Kasumi-1 (cell line): ENCODE measurements at places on chromosomes 1 and 21.

GRCh38 chr21:34673006-34673405 is 4.2 kb downstream of the CLIC6 start:
- DNase-seq, result no peak

DNA sequence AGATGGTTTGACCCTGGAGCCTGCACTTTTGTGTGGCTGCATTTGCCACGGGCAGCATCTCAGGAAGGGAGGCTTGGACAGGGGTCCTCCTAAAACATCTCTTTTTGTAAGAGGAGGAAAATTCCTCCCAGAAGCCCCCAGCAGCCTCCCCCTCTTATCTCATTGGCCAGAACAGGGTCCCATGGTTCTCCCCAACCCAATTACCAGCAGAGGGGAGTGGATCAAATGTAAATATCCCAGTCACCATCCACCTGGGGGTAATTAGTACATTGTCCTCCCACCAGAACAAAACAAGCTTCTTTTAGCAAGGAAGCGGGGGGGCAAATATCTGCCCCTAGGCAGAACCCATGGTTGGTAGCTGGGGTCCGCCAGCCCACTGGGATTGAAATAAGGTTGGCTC is 44.7 kb upstream of the TENT5B start:
- no peak for DNase-seq

GRCh38 chr1:151989211-151989862 is 4.3 kb downstream of the S100A10 start:
- no peak for DNase-seq

DNA sequence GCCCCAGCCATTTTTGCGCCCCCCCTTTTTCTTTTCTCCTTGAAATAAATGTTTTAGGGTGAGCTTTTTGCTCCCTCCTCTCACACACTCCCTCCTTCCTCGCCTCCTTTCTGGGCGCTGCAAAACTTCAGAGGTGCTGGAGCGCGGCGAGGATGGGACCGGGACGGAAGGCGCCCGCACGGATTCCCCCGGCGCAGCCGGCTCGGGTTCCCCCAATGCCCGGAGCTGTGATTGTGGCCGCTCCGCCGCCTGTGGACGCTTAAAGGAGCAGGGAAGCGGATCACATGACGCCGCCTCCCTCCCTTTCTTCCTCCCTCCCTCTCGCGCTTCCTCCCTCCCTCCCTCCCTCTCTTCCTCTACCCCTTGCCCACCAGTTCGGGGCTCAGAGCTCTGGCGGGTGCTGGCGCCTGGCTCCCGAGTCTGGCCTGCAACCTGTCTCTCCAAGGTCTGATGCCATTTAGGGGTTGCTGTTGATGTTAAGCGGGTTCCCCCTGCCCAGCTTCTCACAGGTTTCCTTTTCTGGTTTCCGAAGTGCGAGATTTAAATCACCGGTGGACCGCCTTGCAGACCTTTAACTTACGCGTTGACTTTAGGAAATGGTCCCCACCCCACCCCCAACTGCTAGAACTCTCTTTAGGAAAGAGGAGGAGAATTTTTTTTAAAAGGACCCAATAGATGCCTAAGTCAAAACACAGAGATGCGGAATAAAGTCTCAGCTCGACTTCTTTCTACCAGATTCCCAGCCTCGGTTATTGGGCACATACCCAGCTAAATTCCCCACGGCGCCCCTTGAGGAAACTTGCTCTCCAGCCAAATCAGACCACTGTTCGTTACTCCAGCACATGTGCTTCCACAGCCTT is at the start of gene WLS:
TSS of gene WLS (minus strand) at position 235 of the 860 bp plus-strand sequence. CDS start at position 11, 224 bp downstream.
- peak; percentile 17 for DNase-seq

DNA sequence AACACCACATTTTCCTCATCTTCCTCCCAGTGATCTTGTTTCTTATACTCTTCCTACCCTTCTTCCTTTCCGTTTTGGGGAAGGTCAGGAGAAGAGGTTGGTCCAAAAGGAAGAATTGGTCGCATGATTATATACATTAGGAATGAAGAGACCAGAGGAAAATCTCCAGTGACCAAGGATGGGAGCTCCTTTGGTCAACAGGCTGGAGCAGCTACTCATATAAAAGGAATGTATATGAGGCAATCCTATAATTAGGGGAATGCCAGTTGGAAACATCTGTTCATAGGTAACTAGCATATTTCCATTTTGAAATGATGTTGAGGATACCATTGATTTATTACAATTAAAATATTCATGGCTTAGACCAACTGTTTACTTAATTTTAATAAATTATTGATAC is 114.5 kb downstream of the LRRC40 start:
- DNase-seq, result no peak

DNA sequence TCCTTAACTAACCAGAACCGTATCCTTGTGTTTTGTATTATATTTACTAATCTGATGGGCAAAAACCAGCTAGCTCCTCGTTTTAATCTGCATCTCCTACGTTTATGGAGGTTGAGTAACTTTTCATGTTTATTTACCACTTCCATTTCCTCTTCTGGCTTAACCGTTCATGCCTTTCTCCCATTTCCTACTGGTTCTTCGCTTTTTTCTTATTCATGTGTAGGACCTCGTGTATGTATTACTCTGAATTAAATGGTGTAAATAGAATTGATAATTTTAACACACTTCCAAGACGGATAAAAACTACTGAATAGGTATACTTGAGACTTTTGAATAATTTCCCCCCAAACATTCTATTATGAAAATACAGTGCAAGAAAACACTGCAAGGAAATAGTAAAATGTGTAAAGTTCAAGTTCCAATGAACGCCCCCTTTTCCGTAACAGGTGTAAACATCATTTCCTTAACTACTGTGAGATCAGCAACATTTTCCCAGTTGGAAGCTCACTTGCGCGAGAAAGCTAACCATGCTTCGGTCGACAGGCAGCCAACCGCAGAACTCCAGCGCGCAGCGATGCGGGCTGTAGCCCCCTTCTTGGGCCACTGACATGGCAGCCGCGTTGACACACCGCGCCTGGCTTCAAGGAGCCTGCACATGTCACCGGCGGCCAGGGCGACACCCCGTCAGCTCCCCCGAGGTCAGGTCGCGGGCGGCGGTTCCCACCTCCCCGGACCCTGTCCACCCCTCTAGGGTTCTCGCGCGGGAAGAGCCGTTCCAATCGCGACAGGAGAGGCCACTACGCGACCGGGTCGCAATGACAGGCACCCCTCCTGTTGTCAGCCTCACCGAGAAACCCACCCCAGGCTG is 816 bp downstream of the EDEM3 start:
- peak; percentile 31 for DNase-seq

DNA sequence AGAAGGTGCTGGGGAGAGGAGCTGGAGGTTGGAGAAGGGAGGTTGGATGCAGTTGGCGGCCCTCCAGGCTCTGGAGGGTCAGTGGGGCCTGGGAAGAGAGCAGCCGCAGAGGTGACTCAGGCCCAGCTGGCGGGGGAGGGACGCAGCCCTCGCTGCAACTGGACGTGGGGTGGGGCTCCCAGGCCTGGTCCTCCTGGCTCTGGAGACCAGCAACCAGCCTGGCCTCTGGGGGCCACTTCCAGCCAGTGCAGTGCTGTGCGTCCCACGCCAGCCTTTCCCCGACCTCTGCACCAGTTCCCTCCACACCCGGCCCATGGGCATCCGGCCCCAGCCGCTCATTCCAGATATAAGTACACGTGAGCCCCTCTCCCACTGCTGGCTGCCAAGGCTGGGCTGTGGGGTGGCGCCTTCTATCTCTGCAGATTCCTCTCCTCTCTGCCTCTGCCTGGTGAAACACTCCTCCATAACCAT is 38.0 kb upstream of the COL18A1 start:
- no peak for DNase-seq

DNA sequence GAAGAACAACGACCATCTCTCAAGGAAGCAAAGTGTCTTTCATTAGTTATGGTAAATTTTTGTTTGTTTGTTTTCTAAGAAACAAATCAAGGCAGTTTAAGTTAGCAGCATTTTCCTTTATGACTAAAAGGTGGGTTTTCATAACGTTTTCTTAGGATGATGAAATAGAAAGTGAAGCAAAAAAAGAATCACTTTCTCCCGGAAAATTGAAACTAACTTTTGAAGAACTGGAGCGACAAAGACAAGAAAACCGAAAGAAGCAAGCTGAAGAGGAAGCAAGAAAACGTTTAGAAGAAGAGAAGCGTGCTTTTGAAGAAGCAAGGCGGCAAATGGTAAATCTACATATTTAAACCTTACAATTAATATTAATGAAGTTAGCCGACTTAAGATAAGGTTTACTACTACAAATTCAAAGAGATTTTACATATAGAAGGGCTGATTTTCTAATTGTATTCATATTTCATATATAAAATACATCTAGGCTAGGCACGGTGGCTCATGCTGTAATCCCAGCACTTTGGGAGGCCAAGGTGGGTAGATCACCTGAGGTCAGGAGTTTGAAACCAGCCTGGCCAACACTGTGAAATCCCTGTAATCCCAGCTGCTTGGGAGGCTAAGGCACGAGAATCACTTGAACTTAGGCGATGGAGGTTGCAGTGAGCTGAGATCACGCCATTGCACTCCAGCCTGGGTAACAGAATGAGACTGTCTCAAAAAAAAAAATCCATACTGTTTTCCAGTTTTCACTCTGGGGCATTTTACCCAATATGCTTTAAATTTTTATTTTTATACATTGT is 38.3 kb downstream of the NEXN start:
- DNase-seq, result no peak

DNA sequence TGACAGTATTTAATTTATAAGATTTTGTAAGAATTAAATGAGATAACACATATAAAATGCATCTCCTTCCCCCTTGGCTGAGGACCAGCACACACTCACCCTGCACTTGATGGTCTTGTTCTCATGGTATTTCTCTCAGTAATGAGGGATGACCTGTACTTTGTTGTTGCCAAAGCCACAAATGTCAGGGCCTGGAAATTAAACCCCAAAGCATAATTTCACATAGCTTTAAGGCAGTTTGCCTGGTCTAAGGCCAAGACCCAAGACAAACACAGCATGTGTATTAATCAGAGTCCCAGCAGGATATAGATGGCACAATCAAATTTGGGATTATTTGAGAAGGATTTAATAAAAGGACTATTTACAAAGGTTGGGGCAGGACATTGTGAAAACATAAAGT is 48.6 kb upstream of the EPS15 start:
- no peak for DNase-seq

DNA sequence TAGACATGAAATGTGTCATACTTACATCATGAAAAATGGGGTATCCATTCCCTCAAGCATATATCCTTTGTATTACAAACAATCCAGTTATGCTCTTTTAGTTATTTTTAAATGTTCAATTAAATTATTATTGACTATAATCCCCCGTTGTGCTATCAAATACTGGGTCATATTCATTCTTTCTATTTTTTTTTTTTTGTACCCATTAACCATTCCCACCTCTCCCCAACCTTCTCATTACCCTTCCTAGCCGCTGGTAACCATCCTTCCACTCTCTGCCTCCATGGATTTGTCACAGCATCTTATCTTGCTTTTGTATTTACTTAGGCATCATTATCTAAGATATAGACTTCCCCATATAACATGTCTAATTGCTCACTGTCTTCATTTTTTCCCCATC is 15.8 kb downstream of the ATG4C start:
- no peak for DNase-seq

DNA sequence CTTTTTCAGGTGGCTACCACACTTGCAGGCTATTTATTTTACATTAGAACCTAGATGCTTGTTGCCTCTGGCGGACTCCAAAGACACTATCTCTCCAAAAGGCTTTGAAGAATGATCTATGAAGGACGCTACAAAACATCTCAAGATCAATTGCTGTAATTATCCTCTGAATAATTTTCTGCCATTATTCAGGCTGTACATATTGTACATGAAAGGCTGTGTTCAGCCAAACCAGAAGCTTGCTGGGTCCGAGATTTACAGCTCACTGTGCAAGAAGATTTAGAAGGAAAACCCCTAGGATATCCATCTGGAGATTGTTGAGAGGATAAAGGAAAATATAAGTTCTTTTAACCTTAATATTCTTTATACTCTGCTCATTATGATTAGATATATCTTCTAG is 523.6 kb upstream of the PLXNA2 start:
- DNase-seq, result no peak

GRCh38 chr1:172266528-172267174 is 153.8 kb upstream of the C1orf105 start:
- DNase-seq, result no peak

GRCh38 chr1:247360116-247360898 is 28.6 kb upstream of the ZNF496 start:
- DNase-seq, result no peak

- no peak for DNase-seq
Measured at GRCh38 chr1:101307985-101308689, 71.3 kb downstream of the S1PR1 start.

DNA sequence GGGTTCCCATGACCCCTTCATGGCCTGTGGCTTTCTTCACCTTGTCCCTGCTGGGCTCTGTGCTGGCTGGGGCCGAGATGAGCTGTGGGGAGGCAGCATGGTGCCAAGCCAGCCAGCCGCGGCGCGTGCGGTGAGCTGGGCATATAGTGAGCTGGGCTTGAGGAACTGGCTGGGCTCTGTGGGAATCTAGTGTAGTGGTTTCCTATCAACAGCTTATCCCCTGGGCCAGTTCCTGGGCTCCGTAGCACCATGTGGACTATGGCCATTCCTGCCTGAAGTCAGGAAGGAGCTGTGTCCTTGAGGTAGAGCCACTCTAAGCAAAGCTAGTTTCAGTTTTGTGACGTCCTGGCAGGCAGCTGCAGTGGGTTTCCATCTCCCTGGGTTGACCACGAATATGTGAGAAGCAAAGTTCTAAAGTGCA is 1.8 kb downstream of the NCMAP start:
- no peak for DNase-seq

GRCh38 chr1:202125611-202126010 is 2.9 kb downstream of the GPR37L1 start:
- no peak for DNase-seq

DNA sequence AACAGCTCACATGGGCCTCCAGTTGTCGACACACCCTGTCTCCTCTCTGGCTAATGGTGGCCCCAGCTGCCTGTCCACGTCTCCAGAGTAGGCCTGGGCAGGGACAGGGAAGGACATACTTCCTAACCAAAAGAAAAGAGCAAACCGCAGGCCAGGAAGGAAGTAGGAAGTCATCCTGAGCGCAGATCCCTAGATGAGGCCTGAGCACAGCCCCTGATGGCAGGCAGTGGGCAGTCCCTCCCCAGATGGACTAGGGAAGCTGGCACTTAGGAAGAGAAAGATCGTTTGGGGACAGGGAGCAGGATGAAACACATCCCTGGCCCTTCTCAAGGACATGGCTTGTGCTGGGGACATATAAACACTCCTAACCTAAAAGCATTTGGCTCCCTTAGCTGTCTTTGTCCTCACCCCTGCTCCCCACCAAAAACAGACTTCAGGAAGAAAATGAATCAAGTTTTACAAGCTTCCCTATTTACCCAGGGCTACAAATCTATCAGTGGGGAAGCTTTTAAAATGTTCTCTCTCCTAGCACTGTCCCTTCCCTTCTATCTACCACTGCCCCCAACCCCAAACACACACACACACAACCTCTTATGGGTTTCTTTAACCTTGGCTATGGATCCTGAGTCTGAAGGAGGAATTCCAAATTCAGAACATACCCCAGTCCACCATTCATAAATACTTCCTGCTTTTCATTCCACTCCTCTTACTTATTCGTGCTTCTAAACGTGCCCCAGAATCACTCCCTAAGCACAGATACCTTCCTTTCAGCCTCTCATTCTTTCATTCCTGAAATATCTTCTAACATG is 21.1 kb downstream of the SSBP3 start:
- peak; percentile 27 for DNase-seq
